ENCODE measurements at places on chromosomes 5 and 9.
A peak's percentile ranks its signal among the peaks of the same experiment; 100 is the strongest.

DNA sequence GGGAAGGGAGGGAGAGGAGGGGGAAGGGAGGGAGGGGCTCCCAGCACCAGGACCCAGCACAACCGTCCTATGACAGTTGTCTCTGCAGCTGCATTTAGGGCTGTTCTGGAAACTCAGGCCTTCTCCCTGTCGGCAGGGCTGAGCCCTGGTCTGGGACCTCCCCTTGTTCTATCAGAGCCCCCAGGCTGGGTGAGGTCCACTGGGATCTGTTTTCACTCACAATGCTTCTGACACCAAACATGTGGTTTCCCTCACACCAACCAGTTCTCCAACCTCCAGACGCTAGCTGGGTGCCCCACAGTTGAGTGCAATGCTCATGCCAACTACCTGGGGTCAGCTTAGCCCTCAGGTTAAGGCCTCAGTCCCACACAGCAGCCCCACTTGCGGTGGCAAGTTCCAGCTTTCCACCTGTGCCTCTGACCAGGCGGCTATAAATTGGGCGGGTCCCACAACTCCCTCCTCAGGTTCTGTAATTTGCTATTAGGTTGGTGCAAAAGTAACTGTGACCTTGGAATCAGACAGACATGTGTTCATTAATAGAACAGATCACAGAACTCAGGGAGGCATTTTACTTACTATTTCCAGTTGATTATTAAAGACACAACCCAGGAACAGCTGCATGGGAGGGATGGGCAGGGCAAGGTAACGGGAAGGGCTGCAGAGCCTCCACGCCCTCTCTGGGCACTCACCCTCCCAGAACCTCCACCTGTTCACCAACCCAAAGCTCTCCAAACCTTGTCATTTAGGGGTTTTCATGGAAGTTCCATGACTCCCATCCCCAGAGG, 13.5 kb downstream of the ADAMTS2 start:
- peak; percentile 84 for DNase-seq

- DNase-seq = peak; percentile 78
These were observed 87.8 kb downstream of the RXRA start for GRCh38 chr9:134413890-134414623.

DNA sequence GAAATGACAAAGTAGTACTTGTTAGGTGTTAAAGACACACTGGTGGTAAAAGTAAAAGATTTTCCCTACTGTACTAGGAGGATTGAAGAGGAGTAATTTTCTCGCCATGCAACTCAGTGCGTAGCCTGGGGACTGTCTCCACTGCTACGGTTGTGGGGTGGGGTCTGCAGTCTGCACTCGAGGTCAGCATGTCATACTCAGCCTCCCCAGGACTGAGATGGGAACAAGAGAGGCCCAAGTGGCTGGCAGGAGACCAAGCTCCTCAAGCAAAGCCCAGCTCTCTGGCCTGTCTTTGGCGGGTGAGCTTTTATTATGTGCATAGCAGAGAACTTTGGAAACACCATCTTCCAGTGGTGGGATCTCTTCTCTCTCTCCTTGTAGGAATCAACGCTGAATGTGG, 10.4 kb downstream of the NHP2 start:
- DNase-seq = peak; percentile 35

DNA sequence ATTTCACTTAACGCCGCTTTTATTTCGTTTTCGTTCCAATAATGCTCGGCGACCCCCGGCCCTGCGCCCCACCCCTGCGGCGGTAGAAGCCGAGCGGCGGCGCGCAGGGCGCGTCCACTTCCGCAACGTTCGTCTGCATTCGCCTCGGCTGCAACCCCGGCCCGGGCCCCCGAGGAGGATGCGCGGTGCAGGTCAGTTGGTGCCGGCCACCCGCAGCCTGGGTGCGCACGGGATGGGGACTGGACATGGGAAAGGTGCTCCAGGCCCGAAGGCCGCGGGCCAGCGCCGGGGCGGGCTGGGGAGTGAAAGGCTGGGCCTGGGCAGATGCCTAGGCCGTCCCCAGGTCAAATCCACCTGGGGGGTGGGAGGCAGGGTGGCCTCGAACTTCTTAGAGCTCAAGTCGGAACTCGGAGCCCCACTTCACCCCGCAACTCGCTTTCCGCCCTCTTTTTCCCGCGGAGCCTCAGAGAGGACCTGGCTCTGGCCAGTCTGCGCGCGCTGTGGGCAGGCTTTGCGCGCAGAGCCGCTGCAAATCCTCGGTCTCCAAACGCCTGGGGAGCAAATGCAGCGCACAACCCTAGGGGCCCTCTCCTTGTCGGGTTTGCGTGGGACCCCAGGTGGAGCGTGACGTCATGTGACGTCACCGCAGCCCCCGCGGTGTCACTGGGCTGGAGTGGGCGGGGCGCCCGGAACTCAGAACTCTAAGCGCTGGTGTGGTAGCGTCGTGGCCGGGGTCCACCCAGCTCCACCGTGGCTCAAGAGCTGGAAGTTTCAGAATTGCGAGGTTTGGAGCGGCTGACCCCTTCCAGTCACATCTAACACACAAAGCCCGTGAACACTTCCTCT, 3.3 kb downstream of the TLX3 start:
- peak; percentile 65 for DNase-seq

DNA sequence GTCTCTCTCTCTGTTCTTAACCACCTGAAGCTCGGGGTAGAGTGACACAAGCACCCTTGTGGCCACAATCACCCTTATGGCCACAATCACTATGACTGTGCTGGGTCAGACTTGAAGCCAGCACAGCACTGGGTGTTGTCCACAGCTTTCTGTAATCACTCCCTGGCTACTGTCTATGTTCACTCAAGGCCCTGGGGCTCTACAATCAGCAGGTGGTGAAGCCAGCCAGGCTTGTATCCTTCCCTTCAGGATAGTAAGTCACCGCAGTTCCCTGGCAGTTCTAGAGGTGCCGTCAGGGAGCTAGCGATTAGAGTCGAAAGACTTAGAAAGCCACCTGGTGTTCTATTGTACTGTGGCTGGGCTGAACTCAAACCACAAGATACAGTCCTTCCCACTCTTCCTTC, 44.2 kb downstream of the GDA start:
- peak; percentile 67 for DNase-seq

- DNase-seq = peak; percentile 100
These were observed at the start of gene IARS1 for GRCh38 chr9:92293452-92294296. Gene IARS1, minus strand, starts transcription at chr9:92293697. Its CDS starts 4,278 bp downstream, at chr9:92289419.

DNA sequence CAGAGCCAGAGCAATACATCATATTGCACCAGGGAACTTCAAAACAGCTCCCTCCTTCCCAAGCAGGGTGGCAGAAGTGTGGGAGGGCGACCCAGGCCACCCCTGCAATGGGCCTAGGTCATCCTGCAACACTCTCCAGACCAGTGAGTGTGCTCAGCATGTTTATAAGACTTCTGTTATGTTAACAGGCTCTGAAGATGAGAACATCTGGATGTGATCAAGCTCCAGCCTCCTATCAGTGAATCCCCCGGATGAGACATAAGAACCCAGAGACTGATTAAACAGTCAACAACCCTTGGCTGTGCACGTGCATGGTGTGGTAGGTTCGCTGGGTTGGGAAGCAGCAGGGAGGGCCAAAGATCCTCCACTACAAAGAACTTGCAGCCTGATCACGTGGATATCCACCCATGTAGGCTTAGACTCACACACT, 63.3 kb downstream of the ABCA1 start:
- DNase-seq = no peak

- no peak for DNase-seq
These were observed 4.0 kb downstream of the ST6GALNAC4 start for GRCh38 chr9:127912882-127913281.

- DNase-seq = peak; percentile 40
These were observed 48.0 kb downstream of the PTCH1 start for GRCh38 chr9:95468791-95469190.

DNA sequence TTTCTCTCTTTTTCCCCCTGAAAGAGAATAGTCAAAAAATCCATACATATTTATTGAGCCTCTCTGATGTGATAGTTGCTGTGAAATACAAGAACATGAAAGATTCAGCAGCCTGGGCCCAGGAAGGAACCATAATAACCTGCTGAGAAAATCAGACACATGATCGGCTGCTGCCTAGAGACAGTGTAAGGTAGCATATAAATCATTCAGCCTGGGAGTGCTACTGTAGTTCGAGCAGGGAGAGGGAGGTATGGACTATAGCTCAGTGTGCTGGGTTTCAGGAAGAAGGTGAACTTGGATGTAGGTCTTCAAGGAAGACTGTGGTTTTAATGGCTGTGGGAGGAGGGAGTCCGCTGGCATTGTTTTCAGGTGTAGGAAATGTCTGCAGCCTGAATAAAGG, 469.1 kb downstream of the RAB3C start:
- no peak for DNase-seq

DNA sequence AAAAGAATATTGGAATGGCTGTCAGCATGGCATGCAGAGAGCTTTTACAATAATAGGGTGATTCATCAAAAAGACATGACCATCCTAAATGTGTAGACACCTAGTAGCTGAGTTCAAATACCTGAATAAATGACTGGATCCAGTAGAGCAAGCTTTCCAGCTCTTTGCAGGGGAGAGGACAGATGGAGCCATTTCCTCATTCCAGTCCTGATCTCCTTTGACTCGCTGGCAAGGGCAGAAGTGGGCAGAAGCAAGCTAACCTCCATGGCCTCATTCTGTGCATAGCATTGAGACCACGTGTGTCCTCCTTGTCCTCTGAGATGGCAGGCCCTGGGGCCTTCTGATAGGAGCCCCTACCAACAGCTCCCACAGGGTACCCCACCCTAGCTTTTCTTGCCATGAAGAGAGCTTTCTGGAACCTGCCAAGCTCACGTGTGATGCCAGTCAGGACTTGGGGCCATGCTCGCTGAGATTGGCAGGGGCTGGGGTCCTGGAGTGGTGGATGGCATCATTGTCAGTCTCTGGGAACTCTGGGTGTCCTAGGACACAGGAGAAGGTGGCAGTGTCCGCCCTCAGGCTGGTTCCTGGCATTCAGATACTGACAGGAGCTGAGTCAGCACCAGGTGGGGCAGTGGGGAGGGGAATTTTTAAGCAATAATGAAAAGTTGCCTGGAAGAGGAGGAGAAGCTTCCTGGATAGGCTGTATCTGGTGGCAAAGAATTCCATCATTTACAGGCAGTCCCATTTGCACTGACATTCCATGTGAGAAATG, 33.6 kb downstream of the WWC1 start:
- DNase-seq = peak; percentile 84

- DNase-seq = peak; percentile 4
These were observed 268.6 kb upstream of the MVB12B start for GRCh38 chr9:126058011-126058531.

DNA sequence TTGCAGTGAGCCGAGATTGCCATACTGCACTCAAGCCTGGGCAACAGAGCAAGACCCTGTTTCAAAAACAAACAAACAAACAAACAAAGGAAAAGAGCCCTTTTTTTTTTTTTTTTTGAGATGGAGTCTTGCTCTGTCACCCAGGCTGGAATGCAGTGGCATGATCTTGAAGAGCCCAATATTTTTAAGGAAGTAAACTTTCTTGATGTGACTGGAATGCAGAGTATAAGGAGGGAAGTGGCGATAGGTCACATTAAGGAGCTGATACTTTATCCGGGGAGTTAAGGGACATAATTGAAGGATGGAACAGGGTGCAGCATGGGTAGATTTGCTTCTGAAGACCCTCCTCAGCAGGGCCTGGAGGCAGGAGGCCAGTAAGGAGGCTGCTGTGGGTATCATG, 13.0 kb downstream of the NAIF1 start:
- no peak for DNase-seq

GRCh38 chr9:123990427-123990826, 21.1 kb upstream of the LHX2 start:
- no peak for DNase-seq

- DNase-seq = peak; percentile 62
These were observed 275.0 kb upstream of the SGCD start for GRCh38 chr5:156051972-156052371.

DNA sequence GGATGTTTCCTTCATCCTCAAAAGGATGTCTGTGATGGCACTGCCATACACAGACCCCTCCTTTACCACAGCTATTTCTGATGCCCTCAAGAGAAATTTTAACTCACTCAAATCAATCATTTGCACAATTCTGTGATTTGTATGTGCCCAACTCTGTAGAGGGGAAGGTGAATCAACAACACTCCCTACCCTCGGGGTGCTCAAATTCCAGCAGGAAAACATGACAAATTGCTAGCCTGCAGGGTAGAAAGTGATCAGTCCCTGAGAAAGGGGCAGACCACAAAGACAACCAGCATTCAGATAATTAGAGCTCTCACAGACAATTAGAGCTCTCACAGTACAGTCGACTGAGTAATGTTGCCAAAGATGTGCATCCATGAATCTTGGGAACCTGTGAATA, 45.3 kb upstream of the FOXE1 start:
- peak; percentile 81 for DNase-seq

GRCh38 chr9:3920604-3921582, 379.0 kb downstream of the GLIS3 start:
- DNase-seq = no peak

DNA sequence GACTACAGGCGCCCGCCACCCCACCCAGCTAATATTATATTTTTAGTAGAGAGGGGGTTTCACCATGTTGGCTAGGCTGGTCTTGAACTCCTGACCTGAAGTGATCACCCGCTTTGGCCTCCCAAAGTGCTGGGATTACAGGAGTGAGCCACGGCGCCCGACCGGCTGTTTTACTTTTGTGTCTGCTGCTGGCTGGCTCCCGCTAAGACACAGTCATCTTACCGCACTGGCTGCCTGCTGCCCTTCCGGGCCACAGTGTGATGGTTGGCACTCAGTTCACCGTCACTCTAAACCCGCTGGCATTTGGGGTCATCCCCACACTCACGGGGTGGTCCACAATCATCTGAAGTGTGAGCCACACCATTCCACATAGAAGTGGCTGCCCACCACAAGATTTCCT, 93.7 kb downstream of the WDR41 start:
- no peak for DNase-seq

DNA sequence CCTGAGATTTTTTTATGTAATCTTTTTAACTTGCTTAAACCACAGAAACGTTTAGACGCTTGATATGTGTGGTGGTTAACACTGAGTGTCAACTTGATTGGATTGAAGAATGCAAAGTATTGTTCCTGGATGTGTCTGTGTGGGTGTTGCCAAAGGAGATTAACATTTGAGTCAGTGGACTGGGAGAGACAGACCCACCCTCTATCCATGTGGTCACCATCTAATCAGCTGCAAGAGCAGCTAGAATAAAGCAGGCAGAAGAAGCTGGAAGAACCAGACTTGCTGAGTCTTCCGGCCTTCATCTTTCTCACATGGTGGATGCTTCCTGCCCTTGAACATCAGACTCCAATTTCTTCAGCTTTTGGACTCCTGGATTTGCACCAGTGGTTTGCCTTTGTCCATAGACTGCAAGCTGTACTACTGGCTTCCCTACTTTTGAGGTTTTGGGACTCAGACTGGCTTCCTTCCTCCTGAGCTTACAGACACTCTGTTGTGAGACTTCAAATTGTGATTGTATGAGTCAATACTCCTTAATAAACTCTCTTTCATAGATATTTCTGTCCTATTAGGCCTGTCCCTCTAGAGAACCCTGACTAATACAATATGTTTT, 816.0 kb upstream of the CDH9 start:
- DNase-seq = peak; percentile 51

DNA sequence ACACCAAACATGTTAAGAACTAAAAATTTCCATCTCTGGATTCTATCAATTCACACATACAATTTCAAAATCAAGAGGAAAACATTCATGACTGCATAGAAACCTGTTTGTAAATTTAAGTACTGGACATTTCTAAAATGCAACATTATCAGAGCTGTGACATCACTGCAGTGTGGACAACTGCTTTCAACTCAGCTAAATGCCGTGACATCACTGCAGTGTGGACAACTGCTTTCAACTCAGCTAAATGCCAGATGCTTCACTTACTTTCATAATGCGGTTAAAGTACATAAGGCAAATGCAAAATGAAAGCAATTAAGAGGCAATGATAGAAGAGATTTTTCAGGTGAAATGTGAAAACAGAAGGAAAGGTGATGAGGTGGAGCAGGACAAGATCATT, 161.5 kb downstream of the ARL15 start:
- no peak for DNase-seq

All from islet precursor cell (in vitro differentiated cells).